ENCODE measurements at places on chromosomes 6 and 20. TPM values are rescaled to one million over a fixed set of nuclear protein-coding genes. Genes with fewer than 3 reads are reported as not detected.

GRCh38 chr6:157144859-157145568 lies 178.3 kb downstream of the TMEM242 start:
- DNase-seq = no peak

GRCh38 chr6:155216312-155217046 lies 47.3 kb upstream of the CLDN20 start:
- no peak for DNase-seq

GRCh38 chr6:25332655-25333071 lies 53.5 kb downstream of the CARMIL1 start:
- DNase-seq = no peak

GRCh38 chr20:58585753-58586540 lies 65.1 kb upstream of the STX16 start:
- no peak for DNase-seq

GRCh38 chr6:9761220-9761619 lies 653.7 kb downstream of the TFAP2A start:
- no peak for DNase-seq

ADGRF4 gene
- 26.1 TPM for total RNA-seq

- DNase-seq = no peak
Observed at GRCh38 chr6:49497304-49497703, 2.4 kb upstream of the GLYATL3 start.

- no peak for DNase-seq
Observed at GRCh38 chr6:163332575-163332974, 81.9 kb upstream of the QKI start.

GRCh38 chr6:131958542-131959470 lies 7.6 kb upstream of the CCN2 start:
- DNase-seq = no peak

DNA sequence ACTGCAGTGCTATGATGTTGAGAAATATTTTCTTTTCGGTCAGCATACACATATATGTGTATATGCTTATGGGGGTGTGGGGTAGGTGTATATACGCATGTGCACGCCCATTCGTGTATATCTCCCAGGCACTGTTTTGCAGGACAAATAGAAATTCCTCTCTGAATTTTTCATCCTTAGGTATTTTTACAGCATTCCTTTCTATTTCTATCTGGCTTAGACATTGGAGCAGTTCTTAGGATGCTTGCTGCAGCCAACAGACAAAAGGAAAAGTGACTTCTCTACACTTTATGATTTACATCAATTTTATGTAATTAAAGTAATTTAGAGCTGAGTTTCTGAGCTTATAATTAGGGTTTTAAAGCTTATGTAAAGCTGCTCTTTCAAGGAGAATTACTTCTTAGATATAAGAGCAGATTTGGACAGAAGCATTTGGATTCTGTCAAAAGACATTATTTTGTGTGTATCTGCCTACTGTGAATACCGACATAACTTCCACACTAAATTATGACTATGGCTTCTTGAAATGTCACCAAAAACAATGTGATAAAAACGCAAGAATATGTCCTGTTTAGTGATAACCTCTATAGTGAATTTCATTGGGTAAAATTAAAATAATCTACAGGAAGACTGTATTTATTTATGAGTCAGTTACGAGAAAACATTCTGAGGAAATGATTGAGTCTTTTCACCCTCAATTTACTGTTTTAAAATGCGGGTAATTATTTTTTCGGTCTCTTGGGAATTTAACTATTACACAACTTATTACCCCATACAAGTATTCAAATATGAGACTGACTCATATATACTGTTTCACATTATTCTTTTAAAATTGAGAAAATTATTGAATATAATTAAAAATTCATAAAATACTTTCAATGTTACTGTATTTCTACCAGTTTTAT lies 21.3 kb upstream of the CEP43 start:
- DNase-seq = no peak

DNA sequence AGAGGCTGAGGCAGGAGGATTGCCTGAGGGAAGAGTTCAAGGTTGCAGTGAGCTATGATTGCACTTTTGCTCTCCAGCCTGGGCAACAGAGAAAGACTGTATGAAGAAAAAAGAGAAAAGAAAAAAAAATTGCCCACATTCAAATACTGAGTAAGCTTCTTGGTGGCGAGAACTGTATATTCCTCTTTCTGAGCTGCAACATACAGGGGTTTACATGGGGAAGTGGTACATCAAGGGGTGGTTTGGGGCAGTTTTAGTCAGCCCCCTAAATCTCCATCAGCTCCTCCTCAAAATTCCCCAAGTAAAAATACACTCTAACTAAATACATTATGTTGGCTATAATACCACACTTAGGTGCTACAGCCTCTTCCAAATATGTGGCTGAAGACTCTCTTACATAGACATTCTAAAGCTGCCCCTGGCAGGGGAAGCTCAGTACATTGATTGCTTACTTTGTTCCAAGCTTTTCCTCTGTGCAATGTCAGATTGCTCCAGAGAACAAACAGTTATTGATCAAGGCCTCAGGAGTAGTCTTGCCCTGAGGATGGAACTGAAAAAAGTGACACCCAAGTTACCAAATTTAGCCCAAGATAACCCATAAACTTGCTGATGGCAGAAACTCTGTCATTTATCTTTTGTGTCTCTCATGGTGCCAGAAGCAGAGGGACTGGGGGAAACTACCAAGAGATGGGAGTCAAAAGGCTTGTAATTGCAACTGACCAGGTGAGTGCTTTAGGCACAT lies 107.4 kb upstream of the RIPOR2 start:
- DNase-seq = no peak

- DNase-seq = no peak
Observed at GRCh38 chr6:122681705-122682104, 71.5 kb downstream of the PKIB start.
